ENCODE measurements at places on chromosomes 1 and 21.

DNA sequence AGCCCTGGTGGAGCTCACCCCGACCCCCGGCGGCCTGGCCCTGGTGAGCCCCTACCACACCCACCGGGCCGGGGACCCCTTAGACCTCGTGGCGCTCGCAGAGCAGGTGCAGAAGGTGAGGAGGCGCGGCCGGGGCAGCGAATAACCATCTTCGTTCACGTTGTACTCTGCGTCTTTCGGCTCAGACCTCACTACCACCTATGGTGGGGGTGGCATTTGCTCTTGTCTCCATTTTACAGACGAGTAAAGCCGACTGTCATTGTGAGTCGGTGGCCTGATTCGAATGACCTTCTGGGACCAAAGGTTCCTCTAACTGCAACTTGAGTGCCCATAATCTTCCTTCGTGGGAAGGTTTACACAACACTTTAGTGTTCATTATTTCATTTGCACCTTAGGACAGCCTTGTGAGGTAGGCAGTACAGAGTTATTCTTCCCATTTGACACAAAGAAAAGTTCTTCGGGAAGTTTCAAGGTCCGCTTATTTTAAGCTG lies 506 bp downstream of the C1orf50 start:
- DNase-seq: no peak

DNA sequence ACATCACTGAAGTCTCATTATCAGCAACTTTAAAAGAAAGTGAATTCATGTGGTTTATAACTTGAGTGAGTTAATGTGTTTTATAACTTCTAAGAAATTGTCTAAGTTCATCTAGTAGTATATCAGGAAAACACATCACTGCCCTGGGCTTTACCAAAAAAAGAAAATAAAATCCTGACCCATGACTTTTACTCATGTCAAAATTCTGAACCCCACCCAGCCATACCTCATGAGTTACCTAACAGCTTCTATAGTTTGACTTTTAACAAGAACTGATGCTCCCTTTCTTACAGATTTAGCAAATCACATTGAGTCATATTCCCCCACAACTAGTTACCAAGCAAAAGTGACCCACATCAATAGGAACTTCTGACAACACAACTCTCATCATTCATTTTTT lies 57.4 kb downstream of the ESRRG start:
- no peak for DNase-seq

- no peak for DNase-seq
Measured at GRCh38 chr1:89660224-89661061, 27.5 kb downstream of the LRRC8C start.

- DNase-seq: no peak
Measured at GRCh38 chr21:32538147-32538792, 47.1 kb downstream of the TCP10L start.

- DNase-seq: no peak
Measured at GRCh38 chr1:48670234-48671020, 106.3 kb downstream of the BEND5 start.

DNA sequence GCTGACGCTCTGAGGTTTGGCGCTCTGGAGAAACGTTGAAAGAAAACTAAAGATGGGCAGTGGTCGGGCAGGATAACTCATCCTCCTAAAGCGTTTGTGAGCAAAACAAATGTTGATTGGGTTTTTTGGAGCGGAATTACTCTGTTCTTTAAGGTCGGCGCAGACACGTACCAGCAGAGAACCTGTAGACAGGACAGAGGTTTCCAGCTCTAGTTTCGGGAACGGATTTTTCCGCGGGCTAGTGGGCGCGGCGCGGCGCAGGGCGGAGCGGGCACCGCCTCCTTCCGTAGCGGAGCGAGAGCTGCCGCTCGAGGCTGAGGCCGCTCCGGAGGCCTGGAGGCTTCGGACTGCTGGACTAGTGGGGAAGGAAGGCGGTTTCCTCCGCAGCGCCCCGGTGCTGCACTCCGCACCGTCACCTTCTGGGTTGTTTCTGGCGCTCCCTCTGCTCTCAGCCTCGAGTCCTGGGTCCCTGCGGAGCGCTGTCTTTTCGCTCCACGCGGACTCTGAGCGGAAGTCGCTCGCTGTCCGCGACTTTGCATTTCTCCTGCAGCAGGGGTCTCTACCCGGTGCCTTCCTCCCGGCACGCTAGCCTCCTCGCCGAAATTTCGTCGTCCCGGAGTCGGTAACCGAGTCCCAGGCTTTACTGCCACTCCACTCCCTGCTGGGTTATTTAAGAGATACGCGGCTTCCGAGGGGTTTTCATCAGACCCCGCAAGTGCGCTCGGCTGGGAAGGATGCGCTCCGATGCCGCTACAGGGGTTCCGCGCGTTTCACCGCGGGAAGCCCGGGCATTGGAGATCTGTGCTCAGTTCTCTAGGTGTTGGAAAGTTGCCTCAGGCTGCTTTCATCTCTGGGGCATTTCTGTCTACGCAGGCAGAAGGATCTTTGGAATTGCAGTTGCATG lies 7.0 kb downstream of the FOXD2 start:
- DNase-seq: no peak

DNA sequence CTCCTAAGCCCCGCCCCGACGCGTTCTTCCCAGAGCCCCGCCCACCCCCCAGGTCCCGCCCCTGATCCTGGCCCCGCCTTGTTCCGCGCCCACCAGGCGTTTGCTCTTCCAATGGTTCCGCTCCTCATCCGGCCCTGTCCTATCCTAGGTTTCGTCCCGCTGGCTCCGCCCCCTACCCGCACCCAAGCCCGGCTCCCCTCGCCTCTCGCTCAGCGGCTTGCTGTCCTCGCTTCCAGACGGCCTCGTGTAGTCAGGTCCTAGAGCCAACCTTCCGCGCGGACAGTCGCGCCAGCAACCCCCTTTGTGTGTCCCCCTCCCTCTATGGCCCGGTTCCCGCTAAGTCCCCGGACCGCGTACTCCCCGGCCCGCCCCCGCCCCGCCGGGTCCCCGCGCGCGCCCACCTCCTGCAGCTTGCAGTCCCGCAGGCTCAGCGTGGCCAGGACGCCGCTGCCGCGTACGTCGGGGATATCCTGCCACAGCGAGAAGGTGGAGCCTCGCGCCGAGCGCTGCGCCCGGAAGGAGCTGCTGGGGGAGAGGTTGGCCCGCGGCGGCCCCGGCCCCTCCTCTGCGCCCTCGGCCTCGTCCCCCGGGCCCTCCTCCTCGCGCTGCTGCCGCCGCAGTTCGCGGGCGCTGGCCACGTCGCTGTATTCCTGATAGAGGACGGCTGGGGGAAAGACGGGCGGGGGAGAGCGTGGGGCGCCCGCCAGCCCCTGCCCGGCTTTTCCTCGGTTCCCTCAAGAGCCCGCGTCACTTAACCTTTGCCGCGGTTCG lies 5.7 kb downstream of the ARHGEF19 start:
- peak; percentile 98 for DNase-seq

GRCh38 chr1:242147096-242147976 lies 148.4 kb upstream of the MAP1LC3C start:
- no peak for DNase-seq

GRCh38 chr1:25122747-25123146 lies 109.6 kb downstream of the SYF2 start:
- no peak for DNase-seq

GRCh38 chr1:109158433-109158832 lies 44.5 kb downstream of the ELAPOR1 start:
- DNase-seq: no peak

DNA sequence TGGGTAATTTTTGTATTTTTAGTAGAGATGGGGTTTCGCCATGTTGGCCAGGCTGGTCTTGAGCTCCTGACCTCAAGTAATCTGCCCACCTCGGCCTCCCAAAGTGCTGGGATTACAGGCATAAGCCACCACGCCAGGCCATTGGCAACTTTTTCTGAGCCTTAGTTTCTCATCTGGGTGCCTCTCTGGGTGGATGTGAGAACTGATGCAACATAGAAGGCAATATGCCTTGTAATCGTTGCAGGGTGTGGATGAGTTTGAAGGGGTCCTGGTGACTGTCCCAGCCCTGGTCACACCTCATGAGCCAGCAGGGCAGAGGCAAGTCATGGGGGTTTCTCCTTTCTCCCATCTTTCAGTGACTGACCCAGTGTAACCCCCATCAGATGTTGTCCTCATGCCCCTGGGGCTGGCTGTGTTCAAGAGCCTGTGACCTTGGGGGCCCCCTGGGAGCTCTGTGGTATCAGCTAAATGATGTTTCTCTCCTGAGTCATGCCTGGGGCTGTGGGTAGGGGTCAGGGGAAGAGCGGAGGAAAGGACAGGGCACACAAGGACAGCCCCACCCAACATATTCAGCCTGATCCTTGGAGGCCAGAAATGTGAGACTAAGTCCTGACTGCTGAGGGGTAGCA lies 3.6 kb downstream of the COL9A2 start:
- peak; percentile 71 for DNase-seq

GRCh38 chr1:157948312-157949073 lies 45.0 kb upstream of the KIRREL1 start:
- DNase-seq: peak; percentile 41

DNA sequence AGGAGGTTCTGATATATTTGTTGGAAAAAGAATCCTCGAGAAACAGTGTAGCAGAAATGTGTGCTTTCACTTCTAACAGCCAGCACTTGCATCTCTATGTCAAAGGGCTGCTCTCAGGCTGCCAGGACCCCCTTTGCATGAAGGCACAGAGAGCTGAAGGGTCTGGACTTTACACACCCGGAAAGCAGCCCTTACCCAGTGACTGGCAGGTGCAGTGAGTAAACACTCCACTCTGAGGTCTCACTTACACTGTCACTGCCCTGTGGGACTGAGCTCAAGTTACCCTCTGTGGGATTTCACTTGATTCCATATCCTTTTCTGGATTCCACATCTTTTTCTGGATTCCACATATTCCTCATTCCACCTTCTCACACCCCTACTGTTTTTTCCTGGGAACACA lies 40.8 kb upstream of the PPP2R5A start:
- DNase-seq: no peak

DNA sequence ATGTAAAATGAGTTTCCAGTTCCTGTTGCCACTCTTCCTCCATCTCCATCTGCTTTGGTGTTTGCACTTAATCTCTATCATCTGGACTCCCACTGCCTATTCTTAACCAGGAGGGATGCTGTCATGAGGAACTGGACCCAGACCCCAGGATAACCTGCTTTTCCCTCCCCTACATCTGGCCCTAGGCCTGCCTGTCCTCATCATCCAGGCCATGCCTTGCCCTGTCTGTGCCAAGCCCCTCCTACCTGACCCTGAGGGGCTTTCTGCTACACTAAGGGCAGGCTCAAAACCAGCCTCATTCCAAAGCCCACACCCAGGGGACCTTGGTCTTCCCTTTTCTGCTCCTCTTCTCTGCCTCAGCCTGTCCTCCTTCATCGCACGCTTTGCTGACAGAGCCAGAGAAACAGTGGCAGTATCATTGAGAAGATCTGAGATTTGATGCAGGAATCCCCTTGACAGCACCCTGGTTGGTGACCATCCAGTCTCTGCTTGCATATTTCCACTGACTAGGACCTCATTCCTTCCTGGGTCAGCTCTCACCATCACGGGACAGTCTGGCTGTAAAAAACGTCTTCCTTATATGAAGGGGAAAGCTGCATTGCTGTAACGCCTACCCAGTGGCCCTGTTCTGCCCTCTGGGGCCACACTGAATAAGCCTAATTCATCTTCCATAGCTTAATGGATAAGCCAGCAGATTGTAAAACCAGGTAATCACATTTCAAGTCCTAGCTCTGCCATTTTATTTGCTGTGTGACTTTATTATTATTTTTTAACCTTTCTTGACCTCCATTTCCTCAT lies 38.8 kb downstream of the PLXNA2 start:
- no peak for DNase-seq

DNA sequence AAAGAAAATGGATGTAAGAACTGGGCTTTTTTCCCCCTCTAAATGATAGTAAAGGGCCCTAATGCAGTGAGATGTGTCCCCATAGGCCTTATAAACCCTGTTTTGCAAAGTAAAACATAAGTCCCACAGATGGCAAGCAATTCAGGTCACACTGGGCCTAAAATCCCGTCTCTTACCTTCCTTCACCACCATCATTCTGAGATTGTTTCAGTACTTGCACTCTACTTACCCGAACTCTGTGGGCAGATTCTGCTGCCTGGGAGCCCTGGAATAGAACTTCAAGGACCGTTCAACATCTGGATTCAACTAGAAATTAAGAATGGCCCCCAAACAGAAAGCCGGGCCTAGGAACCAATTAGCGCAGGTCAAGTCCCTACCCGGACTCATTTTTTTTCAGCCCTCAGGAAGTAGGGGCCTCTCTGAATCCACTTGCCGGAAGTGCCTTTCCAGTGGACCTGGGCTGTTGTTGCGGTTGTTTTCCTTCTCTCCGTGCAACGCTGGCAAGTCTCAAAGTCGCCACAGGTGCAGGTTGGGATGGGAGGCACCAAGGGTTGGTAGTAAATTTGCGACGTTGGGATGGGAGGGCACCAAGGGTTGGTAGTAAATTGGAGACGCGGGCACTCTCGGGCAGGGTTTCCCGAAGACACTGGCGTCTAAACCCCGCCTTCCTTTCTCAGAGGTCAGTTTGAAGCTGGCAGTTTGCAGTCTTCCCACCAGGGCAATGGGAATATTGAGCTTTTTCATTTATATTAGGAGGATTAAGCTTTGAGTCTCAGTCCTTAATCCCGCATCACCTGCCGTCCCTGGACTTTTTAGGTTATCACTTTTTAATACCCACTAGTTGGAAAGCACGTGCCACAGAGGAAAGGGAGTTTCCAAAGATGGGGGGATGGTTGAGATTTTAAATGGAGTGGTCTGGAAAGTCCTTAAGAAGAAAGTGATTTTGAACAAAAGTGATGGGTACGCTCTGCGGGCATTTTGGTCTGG lies at the start of gene TMEM69:
TMEM69 (plus strand) TSS at position 428 of the 987 bp plus-strand sequence. CDS start 2,888 bp downstream, outside the sequence.
- peak; percentile 90 for DNase-seq

GRCh38 chr1:229433364-229434004 lies 410 bp downstream of the ACTA1 start:
- no peak for DNase-seq

- DNase-seq: no peak
Measured at GRCh38 chr21:45862543-45863207, 118.9 kb upstream of the COL6A1 start.

- DNase-seq: peak; percentile 60
Measured at GRCh38 chr1:77825131-77825709, 45.8 kb downstream of the MIGA1 start.

DNA sequence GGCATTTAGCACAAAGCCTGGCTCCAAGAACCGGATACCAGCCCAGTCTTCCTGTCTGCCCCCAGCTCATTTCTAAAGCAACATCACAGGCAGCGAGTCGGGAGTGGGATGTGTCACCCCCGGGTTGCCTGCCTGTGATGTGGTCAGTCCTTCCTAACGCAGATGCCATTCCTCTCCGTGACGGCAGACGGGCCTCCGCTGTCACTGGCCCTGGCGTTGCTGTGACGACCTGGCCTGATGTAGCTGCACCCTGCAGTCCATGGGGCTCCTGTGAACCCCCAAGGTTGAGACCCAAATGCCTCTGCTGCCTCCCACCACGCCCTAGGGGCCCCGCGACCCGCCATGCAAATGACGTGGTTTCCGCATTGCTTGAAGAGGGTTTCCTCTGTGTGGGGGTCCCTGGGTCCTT lies 12.3 kb downstream of the TNFRSF1B start:
- peak; percentile 87 for DNase-seq

DNA sequence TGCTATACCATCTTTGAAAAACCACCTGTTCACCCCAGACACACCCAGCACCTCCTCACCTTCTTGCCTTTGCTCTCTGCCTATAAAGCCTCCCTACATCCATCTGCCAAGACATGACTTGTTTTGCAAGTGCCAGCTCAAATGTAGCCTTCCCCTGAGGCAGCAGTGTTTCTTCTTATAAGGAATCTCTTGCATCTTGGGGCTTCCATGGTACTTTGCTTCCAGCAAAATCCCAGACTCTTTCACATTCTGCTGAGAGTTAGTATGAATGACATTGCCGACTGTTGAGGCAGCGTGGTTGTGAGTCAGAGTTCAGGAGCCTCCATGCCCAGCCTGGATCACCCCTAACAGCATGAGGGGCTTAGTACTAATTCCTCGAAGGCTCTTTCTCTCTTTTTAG lies 217.4 kb upstream of the RUNX1 start:
- peak; percentile 62 for DNase-seq

Data from RPMI7951 (cell line).